ENCODE measurements at places on chromosomes 4 and X.

DNA sequence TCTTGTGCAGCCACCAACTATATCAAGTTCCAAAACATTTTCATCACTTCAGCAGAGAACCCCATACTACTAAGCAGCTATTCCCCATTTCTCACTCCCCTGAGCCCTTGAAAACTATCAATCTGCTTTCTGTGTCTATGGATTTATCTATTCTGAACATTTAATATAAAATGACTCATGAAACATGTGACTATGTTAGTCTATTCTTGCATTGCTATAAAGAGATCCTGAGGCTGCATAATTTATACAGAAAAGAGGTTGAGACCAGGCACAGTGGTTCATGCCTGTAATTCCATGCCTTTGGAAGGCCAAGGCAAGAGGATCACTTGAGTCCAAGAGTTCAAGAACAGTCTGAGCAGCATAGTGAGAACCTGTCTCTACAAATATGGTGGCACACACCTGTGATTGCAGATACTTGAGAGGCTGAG is 10.6 kb upstream of the C1QTNF7 start:
- DNase-seq: no peak

- no peak for DNase-seq
Measured at GRCh38 chr4:16289897-16290554, 63.8 kb upstream of the TAPT1 start.

DNA sequence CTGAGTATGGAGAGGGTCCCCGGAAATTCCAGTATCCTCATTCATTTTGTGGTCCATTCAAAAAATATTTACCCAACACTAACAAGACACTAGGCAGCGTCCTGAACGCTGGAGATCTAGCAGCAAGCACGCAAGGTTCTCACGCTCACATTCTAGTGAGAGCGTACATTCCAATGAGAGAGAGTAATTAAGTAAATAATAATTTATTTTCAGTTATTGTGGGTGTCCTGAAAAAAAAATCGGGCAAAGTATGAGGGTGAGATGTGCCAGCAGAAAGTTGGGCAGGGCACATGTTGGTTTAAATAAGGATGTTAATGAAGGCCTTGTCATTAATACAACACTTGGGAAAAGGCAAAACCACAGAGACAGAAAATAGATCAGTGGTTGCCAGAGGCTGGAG is 4.0 kb upstream of the TMEM156 start:
- no peak for DNase-seq

DNA sequence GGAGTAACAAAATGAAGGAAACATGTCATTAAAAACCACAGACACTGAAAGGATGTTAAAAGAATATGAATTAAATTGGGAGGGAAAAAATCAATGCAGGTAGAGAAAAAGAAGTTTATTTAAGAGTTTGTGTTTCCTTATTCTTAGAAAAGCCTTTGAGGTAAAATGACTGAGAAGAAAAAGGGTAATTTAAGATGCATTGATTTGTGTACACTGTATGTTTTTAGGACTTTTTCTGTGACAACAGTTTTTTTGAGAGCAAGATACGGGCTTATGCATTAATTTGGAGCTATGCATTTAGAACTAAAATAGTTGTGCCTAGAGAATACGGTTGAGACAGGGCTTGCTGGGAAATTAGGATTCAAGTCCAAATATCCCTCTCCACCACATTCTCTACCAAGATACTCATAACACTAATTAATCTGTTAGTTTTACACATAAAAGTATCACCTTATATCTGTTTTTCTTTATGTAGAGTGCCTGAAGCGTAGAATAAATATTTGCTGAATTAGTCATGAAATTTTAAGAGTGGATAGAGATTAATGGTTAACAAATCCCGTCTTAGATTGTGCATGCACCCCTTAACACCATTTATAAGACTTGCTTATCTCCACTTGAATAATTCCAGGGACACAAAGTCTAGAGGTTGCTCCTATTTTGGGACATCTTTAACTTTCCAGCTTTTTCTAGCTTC is 232.5 kb downstream of the PCDH7 start:
- DNase-seq: no peak

GRCh38 chr4:56653461-56654237 is 27.4 kb downstream of the HOPX start:
- DNase-seq: no peak

DNA sequence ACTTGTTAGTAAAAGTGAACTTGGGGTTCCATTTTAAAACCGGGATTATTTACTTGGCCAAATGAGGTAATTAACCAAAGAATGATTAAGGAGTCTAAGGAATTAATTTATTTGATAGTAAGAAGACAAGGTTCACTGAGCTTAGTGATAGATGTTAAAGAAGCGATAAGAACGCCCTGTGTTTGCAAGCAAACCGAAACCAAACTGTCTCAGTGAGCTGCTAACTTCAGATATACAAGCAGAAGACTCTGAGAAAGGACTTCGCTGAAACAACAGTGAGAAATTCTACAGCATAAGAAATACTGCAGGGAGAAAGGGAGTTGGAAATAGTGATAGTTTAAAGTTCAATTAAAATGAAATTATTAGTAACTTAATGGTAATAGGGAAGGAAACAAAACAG is 37.6 kb upstream of the SHISA3 start:
- DNase-seq: no peak

- DNase-seq: no peak
Measured at GRCh38 chr4:38273407-38273806, 313.2 kb downstream of the PTTG2 start.

- no peak for DNase-seq
Measured at GRCh38 chr4:80788798-80789197, 241.7 kb upstream of the BMP3 start.

DNA sequence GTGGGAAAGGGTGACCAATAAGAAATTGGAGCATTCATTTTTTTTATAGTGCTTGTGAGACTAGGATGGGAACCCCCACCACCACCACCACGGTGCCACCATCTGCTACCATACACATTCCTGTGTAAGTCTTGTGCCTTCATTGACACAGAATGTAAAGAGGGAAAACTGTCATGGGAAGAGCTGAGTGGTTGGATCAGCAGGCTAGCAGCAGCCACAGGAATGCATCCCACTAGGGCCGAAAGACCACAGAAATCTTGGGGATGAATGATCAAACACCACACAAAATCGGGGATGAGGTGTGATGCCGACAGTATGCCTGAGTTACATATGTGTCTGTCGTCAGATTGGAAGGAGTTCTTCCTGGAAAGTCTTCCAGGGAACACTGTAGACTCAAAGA is 69.2 kb downstream of the SRPX start:
- DNase-seq: no peak

DNA sequence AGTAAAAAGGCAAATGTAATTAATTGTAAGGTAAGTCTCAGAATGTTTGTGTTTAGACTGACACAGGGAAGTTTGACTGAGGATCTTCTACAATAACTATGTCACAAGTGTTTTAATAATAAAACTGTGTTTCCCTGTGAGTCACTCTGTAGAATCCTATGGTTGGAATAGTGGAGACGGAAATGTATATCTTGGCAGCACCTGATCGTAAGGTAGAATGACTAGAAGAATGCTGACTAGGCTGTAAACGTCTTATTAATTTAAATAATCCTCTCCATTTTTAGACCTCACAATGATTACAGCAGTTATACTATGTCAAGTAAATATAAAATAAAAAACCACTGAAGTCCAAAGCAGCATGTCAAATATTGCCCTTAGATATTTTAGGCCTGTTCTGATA is 266.0 kb downstream of the CCSER1 start:
- no peak for DNase-seq

- no peak for DNase-seq
Measured at GRCh38 chr4:314296-314903, 9.1 kb upstream of the ZNF732 start.

DNA sequence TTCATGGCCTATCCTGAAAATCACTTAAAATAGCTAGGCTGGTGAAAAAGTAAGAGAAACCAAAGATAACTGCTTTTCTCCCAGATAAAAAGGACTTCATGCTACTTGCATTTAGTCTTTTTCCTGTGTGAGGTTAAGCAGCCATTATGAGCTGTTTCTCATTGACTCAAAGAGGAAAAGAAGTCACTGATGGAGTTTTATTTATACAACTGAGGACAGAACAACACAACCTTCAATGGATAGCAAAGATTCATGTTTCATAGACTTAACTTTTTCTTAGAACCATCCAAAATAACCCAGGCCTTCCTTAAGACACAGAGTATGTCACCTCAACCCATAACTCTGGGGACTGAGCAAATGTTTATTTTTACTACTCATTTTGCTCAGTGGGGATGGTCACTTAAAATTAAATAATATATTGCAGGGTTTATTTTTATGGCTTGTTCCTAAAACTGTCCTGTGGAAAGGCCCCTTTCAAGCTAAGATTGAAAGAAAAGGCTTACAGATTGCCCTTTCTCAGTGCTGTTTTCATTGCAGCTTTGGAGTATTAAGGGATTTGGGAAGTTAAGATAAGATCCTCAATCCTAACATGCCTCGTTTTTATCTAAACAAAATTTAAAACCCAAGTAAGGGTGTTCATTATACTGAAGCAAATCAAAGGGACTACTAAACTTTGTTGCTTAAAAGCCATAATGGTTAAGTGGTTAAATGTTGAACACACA is 252.6 kb upstream of the MAD2L1 start:
- DNase-seq: no peak

- DNase-seq: no peak
Measured at GRCh38 chr4:144338148-144338547, 197.6 kb upstream of the GYPA start.

DNA sequence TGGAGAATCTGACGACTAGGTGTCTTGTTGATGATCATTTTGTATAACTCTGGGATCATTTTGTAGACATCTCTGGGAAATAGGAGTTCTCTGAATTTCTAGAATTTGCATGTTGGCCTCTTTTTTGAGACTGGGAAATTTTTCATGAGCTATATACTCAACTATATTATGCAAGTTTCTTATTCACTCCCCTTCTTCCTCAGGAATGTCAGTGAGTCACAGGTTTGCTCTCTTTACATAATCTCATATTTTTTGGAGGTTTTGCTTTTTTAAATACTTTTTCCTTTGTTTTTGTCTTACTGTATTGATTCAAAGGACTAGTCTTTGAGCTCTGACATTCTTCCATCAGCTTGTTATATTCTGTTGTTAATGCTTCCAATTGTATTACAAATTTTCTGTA is 1324.2 kb downstream of the TECRL start:
- no peak for DNase-seq

DNA sequence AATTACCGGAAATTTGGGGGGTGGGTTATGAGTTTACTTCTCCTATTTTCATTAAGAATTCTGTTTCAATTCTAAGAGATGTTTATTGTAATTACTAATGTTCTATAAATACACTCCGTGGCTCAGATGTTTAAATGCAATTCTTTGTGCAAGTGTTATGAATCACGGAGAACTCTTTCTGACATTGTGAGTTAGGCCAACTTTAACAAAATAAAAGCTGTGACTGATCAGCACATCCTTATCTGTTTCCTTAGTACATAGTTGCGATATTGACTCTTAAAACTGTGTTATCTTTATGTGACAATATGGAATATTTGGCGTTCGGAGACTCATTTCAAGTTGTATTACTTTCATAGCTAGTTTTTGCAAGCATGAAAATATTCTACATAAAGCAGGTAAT is 902 bp downstream of the KLHL4 start:
- no peak for DNase-seq

GRCh38 chr4:101418466-101418865 is 71.1 kb upstream of the PPP3CA start:
- DNase-seq: no peak

DNA sequence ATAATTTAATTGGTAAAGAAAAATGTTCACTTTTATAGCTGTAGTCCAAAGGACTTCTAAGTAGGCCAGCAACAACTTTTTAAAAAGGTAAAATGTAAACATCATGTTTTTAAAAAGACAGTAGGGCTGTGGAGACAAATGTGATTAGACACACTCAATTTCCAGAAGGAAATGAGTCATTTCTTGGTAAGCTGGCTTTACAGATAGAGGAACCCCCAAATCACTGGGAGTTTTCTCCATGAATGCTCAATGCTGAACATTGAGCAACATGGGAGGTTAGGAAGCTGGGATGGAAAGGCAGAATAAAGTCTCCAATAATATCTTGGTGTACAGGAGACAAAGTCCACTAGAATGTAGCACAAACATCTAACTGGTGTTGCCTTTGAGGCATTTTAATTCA is 121.3 kb downstream of the NWD2 start:
- DNase-seq: no peak

GRCh38 chr4:68342134-68342533 is 7.8 kb downstream of the YTHDC1 start:
- no peak for DNase-seq

GRCh38 chr4:119666653-119667091 is 38.1 kb upstream of the PDE5A start:
- DNase-seq: no peak

DNA sequence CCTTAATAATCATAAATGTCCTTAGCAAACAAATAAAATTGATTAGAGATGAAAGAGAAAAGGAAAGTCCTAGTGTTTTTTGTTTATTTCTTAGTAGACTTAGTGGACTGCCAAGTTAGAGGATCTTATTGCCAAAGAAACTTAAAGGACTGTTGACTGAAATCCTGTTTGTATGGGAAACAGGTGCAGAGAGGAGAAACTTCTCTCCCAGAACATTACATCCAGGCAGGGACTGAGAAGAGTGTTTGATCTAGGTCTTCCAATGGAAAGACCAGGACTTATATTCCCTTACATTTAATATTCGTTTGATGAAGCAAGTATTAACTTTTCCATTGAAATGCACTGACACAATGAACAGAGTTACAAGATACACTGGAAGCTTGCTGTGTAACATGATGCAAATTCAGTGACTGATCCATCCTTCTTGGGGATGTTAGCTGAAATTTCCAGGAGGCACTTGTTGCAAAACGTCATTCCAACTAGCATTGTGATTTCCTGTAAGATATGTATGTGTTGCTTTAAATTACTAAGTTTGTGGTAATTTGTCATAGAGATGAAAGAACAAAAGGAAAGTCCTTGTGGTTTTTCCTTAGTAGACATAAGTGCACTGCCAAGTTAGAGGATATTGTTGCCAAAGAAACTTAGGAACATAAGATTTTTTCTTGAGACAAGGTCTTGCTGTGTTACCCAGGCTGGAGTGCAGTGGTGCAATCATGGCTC is 505.6 kb downstream of the STIM2 start:
- DNase-seq: no peak

DNA sequence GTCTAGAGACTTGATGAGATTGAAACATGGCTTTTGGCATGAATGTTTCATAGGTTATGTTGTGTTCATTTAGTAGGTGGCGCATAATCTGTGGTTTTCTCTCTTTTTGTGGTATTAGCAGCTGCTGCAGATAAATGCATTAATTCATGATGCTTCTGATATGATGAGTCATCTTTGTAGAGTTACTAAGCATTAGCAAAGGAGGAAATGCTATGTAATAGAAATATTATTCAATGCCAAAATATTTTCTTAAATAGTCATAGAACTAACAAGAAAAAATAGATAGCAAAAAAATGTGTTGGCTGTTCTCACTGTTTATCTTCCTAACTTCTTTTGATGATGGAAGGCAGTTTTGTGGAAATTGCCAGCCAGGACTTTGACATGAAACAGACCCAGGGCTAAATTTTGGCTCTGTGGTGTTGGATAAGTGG is 3.6 kb downstream of the ZXDB start:
- DNase-seq: no peak

- DNase-seq: no peak
Measured at GRCh38 chr4:26493461-26493860, 3.2 kb upstream of the CCKAR start.

Data from anterior cingulate cortex (tissue), 58 donors.